ENCODE measurements at places on chromosomes 16 and 17. TPM values are rescaled to one million over a fixed set of nuclear protein-coding genes. Genes with fewer than 3 reads are reported as not detected.
A peak's percentile ranks its signal among the peaks of the same experiment; 100 is the strongest.

GRCh38 chr17:33291248-33292200, 1.6 kb downstream of the ASIC2 start:
- DNase-seq = no peak

- DNase-seq = peak; percentile 18
Measured at GRCh38 chr17:67559381-67559966, 158.3 kb upstream of the NOL11 start.

GRCh38 chr17:43753493-43754129, 5.0 kb downstream of the SOST start:
- DNase-seq = peak; percentile 69

DNA sequence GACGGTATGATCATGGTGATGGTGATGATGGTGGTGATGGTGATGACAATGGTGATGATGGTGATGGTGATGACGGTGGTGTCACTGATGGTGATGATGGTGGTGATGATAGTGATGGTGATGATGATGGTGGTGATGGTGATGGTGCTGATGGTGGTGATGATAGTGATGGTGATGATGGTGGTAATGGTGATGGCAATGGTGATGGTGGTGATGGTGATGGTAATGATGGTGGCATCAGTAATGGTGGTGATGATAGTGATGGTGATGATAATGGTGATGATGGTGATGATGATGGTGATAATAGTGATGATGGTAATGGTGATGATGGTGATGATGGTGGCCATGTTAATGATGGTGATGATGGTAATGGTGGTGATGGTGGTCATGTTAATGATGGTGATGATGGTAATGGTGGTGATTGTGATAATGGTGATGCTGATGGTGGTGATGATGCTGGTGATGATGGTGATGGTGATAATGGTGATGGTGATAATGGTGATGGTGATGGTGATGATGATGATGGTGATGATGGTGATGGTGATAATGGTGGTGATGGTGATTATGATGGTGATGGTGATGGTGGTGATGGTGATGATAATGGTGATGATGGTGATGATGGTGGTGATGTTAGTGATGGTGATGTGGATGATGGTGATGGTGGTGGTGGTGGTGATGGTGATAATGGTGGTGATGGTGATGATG, 107.2 kb downstream of the C16orf95 start:
- DNase-seq = no peak

Gene MYH13
- total RNA-seq = under 0.01 TPM

GRCh38 chr17:46962374-46962790, 16.7 kb downstream of the RPRML start:
- peak; percentile 65 for DNase-seq

DNA sequence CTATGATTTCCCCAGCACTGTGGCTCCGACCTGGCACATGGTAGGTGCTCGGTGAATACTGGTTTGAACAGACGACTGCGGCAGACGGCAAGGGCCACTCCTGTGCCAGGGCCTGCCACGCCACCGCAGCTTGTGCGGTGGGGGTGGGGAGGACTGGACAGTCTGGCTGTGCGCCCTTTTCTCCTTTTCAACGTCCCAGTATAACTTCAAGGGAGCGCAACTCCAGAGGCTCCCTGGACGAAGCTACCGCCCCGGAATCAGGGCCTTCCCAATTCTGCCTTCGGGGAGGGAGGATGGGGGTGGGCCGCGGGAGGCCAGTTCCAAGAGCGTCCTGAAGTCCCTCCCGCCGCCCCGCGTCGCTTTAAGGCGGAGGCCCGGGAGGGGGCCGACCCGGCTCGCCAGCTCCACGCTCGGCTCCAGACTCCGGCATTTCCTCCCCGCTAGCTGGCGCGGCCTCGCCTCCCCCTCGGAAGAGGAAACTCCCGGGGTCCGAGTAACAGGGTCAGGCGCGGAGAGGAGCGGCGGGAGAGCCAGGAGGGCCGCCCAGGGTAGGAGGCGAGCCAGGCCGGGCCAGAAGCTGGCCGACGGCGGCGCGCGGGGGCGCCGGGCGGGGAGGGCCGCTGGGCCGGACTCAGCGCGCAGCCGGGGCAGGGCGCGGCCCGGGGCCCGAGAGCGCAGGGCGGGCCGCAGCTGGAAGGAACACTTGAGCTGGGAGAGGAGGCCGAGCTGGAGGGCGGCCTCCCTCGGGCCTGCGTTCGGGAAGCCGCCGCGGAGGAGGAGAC, at the start of gene ITPRIPL2:
Gene ITPRIPL2 (plus strand): TSS at position 388 of the 782 bp plus-strand sequence. CDS start 498 bp downstream, outside the sequence.
- peak; percentile 97 for DNase-seq

GRCh38 chr16:5653041-5653440, 555.4 kb upstream of the EEF2KMT start:
- no peak for DNase-seq

GRCh38 chr16:84628226-84628731, 10.4 kb upstream of the COTL1 start:
- DNase-seq = no peak

Gene AIPL1
- not detected for total RNA-seq

Gene EME2
- total RNA-seq = 1.1 TPM

Gene LPO
- total RNA-seq = not detected

Gene PPL
- total RNA-seq = 0.20 TPM

Gene FADS6
- total RNA-seq = not detected

- no peak for DNase-seq
Measured at GRCh38 chr17:5361426-5361825, 58.0 kb downstream of the NUP88 start.

- no peak for DNase-seq
Measured at GRCh38 chr17:9037736-9038135, 16.4 kb downstream of the NTN1 start.

GRCh38 chr17:1228781-1229348, 41.4 kb upstream of the BHLHA9 start:
- DNase-seq = no peak

DNA sequence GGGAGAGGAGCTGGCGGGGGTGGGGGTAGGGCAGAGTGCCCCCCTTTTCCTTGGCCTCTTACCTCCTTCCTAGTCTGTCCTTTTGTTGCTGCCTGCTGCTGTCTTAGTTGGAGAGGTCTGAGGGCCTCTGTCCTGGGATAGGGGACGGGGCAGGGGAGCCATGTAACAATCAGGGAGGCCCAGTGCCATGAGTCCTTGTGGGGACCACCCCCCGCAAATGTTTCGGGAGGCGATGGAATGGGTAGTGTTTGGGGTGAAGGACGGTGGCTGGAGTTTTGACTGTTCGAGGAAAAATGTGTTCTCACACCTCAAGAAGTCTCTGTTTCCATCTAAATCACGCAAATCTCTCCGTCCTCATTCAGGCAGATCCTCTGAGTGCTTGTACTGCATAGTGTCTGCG, 99.0 kb downstream of the OR1D5 start:
- DNase-seq = no peak

DNA sequence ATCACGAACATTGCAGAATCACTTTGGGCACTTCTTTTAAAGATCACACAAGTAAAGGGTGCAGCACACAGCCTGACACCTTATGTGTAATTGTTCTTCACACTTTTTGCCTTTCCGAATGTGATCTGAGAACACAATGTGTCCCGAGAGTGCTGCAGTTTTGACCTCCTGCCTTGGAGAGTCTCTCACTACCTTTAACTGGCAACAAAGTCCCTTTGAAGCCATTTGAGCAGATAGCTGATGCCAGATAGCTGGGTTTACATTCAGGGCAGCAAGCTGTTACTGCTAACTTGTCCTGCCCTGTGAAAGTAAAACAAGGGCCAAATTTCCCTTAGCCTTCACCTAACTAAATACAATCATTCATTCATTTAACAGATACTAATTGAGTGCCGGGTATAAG, 411.0 kb upstream of the DYNLRB2 start:
- DNase-seq = no peak

Gene MSI2
- total RNA-seq = 29.4 TPM

Gene KLHL10
- total RNA-seq = not detected

DNA sequence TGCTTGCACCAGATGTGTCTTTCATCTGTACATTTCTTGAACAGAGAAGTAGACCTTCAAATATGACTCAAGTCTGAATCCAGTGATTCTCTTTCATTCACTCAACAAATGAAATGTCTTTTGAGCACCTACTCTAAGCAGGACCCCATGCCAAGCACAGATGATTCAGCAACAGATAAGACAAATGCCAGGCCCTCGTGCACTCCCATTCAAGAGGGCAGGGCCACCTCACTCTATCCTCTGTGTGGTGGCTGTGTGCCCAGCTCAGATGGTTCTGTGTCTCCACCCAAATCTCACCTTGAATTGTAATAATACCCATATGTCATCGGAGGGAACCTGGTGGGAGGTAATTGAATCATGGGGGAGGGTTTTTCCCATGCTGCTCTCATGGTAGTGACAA, 74.1 kb upstream of the NKD1 start:
- peak; percentile 52 for DNase-seq

DNA sequence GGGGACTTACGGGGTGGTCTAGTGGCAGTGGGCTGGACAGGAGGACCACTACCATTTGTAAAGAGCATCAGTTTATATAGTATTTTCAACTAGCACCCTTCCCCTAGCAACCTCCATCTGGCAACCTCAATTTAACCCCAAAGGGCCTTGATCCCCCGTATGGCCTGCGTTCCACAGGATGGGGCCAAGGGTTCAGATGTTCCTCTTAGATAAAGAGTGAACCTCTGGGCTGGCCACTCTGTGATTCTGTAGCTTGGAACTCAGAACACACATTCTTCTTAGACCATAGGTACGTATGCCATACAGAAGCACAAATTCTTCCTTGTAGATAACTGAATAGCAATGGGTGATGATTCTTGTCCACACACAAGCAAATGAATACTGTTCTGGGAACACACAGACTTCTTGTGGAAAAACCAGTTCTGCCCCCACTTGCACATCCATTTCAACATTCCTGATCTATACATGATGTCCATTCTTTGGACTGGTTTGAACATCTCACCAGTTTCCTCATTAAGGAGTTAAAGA, 1.9 kb upstream of the GGA2 start:
- no peak for DNase-seq

Gene ABCC11
- not detected for total RNA-seq

Gene HOXB1
- total RNA-seq = not detected

GRCh38 chr17:17350491-17351355, 47.5 kb downstream of the NT5M start:
- peak; percentile 15 for DNase-seq

Gene MYH2
- not detected for total RNA-seq

- peak; percentile 20 for DNase-seq
Measured at GRCh38 chr16:48057048-48057447, 98.7 kb downstream of the ABCC12 start.

DNA sequence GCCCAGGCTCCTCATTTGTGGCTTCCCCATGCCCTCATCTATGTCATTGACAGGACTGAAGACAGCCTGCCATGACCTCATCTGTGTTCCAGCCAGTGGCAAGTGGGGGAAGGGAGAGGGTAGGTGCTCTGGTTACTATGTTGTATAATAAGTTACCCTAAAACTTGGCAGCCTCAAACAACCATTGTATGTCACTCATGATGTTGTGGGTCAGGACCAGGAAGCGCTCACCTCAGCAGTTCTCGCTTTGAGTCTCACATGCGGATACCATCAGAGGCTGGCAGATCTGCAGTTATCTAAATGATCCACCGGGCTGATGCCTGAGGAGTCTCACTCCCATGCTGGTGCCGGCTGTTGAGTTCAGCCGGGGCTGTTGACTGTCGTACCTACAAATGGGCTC, 89.0 kb upstream of the TMEM97 start:
- DNase-seq = no peak

- DNase-seq = peak; percentile 99
Measured at GRCh38 chr16:9090960-9091866, at the start of gene HAPSTR1. TSS of gene HAPSTR1 (plus strand) at chr16:9091644. CDS start at chr16:9092045, 401 bp downstream.

DNA sequence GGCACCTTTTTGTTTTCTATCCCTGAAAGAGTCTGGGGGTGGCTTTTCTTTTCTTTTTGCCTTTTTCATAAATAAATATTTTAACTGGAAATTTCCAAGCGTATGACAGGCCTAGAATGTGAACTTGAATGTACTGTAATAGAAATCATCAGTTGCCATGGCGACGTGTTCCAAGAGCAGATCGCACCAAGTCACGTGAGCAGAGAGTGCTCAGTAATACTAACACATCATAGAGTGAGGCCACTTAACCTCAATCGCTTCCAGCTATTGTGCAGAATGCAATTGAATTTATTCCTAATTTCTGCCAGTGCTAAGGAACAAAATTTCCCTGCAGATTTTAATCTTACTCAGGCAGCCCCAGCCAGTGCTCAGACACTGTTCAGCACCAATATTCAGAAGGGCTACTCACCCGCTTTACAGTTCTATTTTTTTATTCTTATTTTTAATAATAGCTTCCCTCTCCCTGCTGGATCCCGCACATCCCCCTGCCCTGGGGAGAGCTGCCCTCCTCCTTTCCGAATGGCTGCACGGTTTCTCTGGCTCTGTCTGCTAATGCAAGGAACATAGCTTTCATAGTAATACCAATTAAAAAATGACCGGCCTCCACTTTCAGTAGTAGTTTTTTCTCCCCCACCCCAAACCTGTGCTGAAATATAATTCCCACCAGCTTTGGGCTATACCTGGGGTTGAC, 26.2 kb upstream of the PMFBP1 start:
- peak; percentile 74 for DNase-seq

- no peak for DNase-seq
Measured at GRCh38 chr16:19549673-19550072, 5.8 kb upstream of the VPS35L start.

Gene DPEP3
- total RNA-seq = not detected

Gene CCDC92B
- total RNA-seq = not detected

DNA sequence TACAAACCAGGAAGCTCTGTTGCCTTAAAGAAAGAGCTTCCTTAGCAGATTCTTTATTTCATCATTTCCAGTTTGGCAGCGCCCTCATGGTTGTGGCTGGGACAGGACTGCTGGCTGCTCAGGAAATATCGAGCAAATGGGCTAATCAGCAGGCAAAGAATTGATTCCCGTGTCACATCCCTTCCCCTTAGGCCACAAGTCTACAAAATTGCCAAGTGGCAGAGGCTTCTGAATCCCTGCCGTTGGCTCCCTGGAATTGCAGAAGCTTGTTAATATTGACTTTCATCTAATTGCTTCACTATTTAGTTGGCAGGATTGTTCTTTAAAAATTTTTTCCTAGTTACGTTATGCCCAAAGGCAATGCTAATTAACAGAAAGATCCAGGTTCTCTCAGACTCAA, 456.3 kb upstream of the ERCC4 start:
- no peak for DNase-seq

GRCh38 chr17:4405038-4405669, 28.6 kb upstream of the SPNS3 start:
- no peak for DNase-seq

- DNase-seq = peak; percentile 45
Measured at GRCh38 chr17:32323811-32324491, 18.0 kb downstream of the C17orf75 start.

Gene COTL1
- 168 TPM for total RNA-seq

Measured in RPMI7951 (cell line).